ENCODE measurements at places on chromosomes 16 and 17.

DNA sequence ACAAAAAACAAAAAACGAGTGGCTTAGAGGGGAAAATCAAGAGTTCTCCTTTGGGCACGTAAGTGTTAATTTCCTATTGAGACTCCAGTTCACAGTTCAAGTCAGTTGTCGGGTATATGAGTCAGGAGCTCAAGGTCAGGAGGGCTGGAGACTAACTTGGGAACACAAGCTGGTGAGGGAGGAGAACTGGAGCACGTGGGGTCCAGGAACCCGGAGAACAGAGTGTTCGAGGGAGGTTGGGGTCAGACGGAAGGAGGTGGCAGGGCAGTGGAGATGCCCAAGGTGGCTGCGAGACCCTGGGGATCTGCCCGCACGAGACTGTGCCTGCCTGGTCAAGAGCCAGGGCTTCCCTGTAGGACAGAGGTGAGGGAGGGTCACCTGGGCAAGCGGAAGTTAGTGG lies 12.0 kb downstream of the ALDH3A1 start:
- no peak for DNase-seq

GRCh38 chr17:46197530-46197929 lies 4.3 kb upstream of the KANSL1 start:
- no peak for DNase-seq

- DNase-seq: peak; percentile 89
Observed at GRCh38 chr16:85420501-85421337, 192.4 kb upstream of the GSE1 start.

GRCh38 chr16:55543472-55543871 lies 23.0 kb upstream of the CAPNS2 start:
- DNase-seq: no peak

- peak; percentile 97 for DNase-seq
Observed at GRCh38 chr16:75265911-75266701, 14.7 kb upstream of the BCAR1 start.

GRCh38 chr16:81997738-81998137 lies 13.5 kb downstream of the SDR42E1 start:
- no peak for DNase-seq

DNA sequence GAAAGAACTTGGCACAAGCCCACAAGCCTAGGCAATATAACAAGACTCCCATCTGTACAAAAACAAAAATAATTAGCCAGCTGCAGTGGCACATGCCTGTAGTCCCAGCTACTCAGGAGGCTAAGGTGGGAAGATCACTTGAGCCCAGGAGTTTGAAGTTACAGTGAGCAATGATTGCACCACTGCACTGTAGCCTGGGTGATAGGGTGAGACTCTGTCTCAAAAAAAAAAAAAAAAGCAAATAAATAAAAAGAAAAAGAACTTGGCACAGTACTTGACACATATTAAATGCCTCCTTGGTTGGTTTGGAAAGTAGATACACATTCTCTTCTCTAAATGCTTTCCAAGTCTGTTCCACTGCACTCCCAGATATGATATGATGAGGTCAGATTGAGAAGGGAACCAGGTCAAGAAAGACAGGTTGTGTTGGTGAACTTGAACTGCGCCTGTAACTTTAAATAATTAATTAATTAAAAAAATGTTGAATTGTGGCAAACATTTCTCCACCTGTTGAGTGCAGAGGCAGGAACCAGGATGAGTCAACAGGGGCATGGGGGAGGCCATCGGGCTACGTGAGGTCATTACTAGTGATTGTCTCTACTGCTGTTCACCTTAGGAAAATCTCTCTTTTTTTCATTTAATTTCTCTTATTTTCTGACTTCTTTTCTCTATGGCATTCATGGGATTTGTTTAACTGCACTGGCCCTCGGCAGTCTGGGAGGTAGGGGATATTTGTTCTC lies 25.9 kb upstream of the EFCAB13 start:
- DNase-seq: no peak

GRCh38 chr16:69926241-69926640 lies 24.9 kb upstream of the CLEC18A start:
- no peak for DNase-seq

DNA sequence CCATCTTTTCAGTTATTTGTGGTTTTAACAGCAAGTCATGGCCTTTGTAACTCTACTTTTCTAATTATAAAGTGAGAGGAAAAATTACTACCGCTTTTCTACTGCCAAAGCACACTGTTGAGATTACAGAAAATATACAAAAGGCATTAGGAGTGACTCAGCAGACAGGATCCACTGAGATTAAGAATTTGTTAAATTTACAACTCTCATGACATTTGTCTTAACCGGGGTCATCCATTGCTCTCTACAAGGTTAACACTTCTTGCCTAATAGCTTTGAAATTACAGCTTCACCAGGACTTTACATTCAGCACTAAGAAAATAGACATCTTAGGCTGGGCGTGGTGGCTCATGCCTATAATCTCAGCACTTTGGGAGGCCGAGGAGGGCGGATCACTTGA lies 93.4 kb downstream of the SSH2 start:
- no peak for DNase-seq

- no peak for DNase-seq
Observed at GRCh38 chr17:17191346-17191792, 14.8 kb downstream of the PLD6 start.

DNA sequence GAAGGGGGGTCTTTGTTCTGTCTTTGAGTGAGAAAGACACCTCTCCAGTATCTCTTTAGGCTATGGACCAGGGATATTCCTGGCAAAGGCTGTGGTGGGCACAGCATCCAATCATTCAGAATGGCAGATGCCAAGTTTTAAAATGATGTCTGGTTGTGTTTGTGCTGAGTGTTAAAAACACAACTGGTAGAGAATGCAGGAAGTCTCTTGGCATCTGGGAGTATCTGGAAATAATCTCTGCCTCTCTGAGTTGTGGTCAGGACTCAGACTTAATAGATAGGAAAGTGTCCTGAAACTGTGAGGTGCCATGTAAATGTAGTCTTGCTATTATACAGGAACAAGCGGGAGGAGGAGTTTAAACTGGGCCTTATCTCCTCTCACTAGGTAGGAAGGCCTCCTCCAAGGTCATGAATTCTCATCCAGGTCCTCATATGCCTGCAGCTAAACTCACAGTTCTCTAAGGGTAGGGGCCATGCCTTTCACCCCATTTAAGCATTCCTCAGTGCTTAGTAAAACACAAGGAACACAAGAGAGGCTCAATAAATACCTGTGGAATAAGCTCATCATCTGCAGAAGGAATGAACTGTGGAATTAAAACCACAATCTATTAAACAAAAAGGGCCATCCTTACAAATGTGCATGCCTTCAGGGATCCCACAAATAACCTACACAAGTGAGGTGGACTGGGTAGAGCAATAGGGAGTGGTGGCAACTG lies 317.6 kb downstream of the CBLN1 start:
- DNase-seq: no peak

GRCh38 chr16:67517155-67517445 lies 11.5 kb upstream of the RIPOR1 start:
- DNase-seq: no peak

- no peak for DNase-seq
Observed at GRCh38 chr17:31116167-31116566, 21.4 kb downstream of the NF1 start.

DNA sequence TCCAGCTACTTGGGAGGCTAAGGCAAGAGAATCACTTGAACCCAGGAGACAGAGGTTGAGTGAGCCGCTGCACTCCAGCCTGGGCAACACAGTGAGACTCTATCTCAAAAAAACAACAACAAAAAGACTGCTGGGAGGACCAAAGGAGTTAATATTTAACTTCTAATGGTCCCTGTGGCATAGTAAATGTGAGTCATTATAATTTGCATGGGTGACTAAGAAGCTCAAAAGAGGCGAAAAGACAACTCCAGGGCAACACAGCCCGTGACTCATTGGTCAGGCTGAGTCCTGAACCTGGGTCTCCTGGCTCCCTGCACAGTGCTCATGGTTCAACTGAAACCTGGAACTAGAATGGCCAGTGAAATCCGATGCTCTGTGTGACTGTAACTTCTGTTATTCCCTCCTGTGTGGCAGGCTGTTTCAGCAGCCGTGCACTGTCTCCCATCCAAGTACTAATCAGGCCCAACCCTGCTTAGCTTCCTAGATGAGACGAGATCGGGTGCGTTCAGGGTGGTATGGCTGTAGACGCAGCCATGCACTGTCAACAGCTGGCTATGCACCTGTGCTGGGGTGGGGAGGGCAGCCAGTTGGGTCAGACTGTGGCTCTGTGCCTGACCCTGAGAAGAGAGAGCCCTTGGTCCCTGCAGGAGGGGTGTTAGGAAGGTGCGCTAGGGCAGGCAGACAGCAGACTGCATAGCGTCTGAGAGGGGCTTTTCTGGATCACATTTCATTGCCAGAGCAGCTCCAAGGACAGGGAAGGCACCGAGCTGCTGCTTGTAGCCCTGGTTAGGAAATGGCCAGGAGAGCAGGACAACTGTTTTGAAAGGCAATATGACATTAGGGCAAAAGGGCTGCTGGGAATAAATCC lies 14.5 kb upstream of the GPRC5C start:
- DNase-seq: peak; percentile 64

DNA sequence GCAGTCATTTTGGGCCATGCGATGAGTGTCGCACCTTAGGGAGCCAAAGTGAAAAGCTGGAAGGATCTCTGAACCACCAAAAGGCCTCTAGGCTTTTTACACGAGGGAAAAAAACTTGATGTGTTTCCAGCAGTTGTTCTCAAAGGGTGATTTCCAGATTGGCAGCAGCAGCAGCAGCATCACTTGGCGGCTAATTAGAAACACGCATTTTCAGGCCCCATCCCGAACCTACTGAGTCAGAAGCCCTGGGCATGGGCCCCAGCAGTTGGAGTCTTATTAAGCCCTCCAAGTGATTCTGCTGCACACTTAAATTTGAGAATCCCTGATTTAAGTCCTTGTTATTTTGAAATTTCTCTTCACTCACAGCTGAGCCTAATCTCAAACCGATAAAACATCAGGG lies 25.3 kb upstream of the PYY start:
- no peak for DNase-seq

- DNase-seq: no peak
Observed at GRCh38 chr16:88454523-88454947, 1.5 kb downstream of the ZFPM1 start.

GRCh38 chr17:42203354-42203753 lies 9.1 kb upstream of the GHDC start:
- no peak for DNase-seq

DNA sequence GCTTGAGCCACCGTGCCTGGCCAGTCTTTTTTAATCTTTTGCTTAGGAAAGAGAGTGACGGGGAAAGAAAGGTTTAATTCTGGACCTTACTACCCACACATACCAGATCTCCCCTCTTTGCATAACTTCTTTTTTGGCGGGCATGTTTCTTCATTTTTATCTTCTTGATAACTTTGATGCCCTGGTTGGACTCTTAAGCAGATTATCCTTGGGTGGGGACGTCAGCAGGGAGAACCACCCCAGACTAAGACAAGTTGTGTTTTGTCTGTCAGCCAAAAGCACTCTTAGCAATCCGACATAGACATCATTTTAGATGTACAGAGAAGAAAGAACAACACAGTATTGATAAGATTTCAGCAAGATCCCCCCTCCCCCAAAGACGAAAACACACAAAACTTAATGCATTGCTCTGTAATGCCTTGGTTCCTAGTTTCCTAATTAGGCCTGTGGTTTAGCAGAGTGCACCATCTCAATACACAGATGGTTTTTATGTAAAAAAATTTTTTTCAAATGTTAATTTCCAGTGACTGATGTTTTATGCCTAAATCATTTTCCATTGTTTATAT lies 99.9 kb downstream of the MSI2 start:
- DNase-seq: no peak

GRCh38 chr17:50944902-50945720 lies 79.0 kb upstream of the TOB1 start:
- no peak for DNase-seq

DNA sequence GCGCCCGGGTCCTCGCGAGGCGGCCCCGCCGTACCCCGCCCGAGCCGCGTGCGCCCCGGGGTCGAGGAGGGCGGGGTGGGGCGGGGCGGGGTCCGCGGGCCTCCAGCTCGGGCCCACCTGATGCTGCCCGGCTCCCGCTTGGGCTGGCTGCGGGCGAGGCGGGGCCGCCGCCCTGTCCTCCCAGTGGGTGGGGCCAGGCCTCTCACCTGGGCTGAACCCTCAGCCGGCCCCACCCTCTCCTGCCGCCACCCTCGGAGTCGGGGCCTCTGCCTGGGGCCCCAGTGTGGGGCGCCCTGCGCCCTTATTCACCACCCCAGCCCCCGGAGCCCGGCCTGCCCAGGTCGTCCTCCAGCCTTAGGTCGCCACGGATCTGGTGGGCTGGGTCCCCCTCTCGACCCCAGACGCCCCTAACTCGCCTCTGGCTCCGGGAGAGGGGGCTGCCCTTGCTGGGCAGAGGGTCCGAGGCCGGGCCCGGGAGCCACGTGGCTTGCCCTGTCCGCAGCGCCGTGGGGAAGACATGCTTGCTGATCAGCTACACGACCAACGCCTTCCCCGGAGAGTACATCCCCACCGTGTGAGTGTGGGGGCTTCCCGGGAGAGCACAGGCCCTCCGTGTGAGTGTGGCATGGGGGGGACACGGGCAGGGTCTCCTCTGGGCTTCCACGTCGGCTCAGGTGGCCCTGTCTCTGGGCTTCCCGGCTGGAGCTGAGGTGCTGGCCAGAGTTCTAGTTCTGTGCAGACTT lies 578 bp downstream of the RAC3 start:
- no peak for DNase-seq

- DNase-seq: peak; percentile 36
Observed at GRCh38 chr16:84700446-84701300, 873 bp downstream of the USP10 start.

GRCh38 chr16:50290856-50291255 lies 24.5 kb downstream of the ADCY7 start:
- no peak for DNase-seq

DNA sequence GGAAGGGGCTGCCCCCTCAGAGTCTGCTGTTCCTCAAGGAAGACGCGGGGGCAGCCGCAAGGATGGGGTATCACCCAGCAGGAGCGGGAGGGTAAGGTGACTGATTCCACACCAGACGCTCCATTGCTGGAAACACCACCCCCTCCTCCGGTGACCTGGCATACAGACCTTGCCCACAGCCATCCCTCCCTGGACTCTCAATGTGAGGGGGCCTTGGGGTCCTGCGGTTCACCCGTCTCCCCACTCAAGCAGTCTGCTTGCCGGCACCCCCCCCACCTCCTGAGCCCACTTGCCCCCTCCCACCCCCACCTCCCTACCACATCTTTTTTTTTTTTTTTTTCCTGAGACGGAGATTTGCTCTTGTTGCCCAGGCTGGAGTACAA lies 12.1 kb upstream of the HS3ST6 start:
- no peak for DNase-seq

DNA sequence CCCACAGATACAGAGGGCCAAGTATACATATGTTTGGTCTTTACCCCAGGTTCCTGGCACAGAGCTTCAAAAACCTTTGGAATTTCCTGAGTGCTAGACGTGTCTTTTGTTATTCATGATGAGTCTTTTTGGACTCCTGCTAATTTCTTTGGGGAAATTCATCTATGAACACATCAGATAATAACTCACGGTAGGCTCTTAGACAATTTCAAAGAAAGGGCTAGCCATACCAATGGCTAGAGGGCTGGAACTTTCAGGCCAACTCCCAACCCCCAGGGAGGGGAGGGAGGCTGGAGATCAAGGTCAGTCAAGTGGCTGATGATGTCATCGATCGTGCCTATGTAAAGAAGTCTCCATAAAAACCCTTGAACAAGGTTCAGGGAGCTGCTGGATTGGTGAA lies 101.9 kb downstream of the STX8 start:
- no peak for DNase-seq
